ENCODE measurements at places on chromosomes 1 and 21.

GRCh38 chr1:180117764-180118116 lies 36.9 kb upstream of the QSOX1 start:
- DNase-seq, result peak; percentile 45

DNA sequence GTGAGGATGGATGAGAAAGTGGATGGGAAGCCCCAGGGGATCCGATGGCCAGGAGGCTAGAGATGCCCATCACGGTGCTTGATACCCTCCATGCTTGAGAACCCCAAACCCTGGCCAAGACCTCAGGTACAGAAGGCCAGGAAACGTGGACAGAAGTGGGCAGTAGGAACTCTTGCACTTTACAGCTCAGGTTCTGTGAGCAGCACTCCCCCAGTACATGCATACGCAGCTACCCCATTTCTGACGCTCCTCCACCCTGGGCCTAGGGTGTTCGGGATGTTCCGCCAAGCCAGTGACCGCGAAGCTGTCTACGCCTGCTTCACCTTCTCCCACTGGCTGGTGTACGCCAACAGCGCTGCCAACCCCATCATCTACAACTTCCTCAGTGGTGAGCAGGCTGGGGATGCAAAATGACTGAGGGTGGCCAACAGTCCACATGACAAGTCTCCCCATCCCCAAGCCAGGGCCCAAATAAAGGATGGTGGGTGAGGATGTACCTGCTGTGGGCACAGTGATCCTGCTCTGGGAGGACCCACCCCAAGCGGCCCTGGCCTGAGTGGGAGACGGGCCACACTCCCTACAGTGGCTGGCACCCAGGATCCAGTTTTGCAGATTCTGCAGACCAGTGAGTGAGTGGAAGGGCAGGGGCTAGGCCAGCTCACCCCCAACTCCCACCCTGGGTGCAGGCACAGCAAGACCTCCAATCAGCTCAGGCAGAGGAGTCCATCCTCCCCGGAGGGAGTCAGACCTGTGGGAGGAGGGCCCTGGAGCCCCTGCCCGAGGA lies 7.4 kb downstream of the HCRTR1 start:
- DNase-seq, result no peak

DNA sequence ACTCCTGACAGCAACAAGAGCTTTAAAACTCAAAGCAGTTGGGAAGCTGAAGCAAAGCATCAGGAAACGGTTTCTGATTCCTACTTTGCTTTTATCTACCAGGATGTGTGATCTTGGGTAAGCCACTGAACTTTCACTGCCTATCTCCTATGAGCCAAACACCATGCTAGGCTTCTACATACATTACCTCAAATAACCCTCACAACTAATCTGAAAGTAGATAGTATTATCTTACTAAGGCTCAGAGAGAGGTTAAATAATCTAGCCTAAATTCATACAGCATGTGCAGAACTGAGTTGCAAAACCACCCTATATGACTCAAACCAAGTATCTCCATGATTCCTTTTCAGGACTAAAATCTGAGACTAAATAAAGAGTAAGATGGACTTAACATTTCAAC lies 83.8 kb downstream of the EVI5 start:
- peak; percentile 12 for DNase-seq

- no peak for DNase-seq
Observed at GRCh38 chr1:173917149-173917548, at the start of gene SERPINC1. Gene SERPINC1 (minus strand): TSS chr1:173917327. CDS start chr1:173917259, 68 bp downstream.

GRCh38 chr1:37325010-37325409 lies 149.4 kb upstream of the ZC3H12A start:
- DNase-seq, result no peak

DNA sequence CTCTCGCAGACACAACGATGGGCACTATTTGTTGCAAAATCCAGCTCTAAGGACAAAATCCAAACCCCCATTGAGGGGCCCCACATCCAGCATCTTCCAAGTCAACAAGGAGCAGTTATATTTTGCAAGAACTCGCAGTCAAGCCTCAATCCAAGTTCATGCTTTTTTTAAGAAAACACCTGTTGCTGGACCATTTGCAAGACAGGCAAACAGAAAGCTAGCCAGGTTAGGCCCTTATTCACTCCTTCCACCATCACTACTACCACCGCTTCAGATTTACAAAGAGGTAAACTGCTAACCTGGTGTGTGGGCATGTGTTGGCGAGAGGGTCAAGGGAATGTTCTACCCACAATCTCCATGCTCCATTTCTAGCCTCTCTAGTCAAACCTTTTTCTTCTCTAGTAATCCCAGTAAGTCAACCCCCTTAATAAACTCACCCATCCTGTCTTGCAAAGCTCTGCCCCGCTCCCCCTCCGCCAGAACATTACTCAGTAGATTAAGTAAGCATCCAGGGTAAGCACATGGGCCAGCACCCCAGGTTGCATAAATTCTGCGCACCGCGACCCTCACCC lies 703 bp downstream of the ERI3 start:
- peak; percentile 13 for DNase-seq

DNA sequence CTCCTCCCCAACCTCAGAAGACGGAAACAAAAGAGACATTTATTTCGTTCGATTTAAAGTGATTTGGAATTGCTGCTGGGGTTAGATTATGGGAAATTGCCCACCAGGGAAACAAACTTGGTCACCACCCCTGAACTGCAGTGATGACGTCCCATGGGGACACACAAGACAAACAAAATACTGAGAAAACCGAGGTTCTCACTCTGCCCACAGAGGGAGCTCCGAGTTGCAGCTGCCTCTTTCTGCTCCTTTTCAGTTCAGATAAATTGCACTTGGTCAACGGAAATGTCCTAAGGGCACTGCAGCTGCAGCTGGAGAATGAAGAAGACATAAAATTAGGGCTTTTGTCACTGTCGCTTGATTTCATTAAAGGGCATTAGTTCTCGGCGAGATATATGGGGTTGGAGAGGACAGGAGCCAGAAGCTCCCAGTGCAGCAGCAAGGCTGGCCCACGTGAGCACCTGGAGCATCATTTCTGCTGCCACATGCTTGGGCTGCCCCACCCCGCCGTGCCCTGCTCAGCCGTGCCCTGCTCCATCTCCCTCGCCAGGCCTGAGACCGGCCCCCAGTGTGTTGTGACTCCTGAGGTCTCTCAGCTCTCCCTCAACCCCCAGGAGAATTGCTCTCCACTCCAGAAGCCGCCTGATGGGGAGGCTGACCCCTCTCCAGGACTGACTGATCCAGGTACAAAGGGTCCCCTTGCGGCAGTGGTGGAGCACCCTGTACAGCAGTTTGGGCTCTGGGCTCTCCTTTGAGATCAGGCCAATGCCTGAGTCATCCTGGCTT lies 231.7 kb upstream of the AJAP1 start:
- DNase-seq, result no peak

DNA sequence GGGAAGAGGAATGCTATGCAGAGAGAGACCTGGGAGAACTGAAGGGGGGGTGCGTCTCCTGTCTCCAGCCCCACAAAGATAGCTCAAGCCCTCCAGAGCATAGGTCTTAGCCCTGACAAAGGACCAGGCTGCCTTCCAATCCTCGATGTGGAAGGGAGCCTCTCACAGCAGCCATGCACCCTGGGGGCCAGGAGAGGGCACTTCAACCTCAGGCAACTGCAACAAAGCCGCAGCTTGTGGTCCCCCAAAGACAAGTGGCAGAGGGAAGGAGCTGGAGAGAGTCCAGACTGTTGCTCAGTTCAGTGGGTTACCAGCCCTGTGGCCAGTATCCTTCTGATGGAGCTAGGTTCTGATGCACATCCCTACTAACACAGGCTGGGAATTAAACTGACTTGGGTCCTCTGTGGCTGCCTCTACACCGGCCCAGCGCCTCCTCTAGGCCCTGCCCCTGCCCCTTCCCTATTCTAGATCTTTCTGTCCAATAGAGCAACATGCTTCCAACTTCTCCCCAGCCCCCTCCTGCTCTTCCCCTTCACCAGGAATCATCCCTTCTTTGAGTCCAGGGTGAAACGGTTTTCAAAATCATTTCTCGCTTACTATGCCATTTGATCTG lies 100.7 kb upstream of the SPATA6 start:
- peak; percentile 24 for DNase-seq

GRCh38 chr1:28074892-28075511 lies 13.4 kb downstream of the EYA3 start:
- no peak for DNase-seq

DNA sequence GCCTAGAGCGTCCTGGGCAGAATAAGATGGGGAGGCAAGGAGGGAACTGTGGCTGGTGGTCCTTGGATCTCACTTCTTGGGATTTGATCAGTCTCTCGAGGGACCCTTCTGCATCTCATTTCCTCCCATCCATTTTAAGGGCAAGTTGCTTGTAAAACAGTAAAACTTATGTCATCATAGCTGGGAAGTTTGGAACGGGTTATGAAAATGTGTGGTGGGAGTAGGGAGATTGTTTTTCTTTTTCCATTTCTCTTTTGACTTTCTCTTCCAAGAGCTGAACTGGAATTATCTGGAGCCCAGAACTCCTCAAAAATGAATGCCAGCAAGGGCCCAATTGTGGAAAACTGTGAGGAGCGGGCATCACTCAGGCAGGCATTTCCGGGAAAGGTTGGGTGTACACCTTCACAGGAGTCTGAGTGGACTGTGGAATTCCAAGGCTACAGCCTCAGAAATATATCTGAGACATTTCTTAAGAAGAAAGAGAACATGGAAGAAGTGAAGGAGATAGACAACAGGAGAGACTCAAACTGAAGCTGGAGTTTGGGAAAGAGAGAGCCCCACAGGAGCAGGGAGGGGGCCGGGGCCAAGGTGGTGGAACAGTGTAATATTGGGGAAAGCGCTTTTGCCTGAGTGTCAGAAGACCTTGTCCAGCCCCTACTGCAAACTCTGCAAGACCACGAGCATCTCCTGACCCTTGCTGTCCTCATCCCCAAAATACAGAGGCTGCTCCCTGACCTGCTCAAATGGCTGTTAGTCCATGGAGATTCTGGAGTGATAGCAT lies 185.1 kb downstream of the FOXD2 start:
- DNase-seq, result no peak

- DNase-seq, result no peak
Observed at GRCh38 chr1:30446508-30446907, 276.9 kb downstream of the MATN1 start.

DNA sequence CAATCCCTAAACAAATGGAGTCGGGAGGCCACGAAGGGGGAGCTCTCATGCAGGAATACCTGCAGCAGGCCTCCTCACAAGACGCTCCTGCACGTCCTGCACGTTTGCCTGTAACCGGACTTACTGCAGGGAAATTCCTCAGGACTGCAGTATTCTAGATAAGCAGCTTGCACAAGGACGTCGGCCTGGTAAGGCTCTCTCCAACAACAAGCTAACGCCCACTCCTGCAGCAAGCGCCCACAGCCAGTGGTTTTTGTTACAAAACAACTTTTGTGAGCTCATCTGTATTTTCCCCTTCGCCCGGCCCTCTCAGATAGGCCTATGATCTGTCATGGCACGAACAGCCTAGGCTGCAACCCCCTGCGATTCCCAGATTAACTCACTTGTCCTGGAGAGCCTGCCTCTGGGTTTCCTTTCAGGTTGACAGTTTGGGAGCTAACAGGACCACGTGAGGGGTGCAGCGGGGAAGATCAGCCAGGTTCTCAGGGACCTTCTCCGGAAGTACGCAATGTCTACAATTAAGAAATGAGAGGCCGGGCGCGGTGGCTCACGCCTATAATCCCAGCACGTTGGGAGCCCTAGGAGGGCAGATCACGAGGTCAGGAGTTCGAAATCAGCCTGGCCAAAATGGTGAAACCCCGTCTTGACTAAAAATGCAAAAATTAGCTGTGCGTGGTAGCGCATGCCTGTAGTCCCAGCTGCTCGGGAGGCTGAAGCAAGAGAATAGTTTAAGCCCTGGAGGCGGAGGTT lies 921 bp upstream of the MIB2 start:
- peak; percentile 56 for DNase-seq

- no peak for DNase-seq
Observed at GRCh38 chr1:67058761-67059160, 4.8 kb upstream of the SLC35D1 start.

GRCh38 chr1:223515926-223516325 lies 122.7 kb downstream of the CCDC185 start:
- DNase-seq, result no peak

- DNase-seq, result no peak
Observed at GRCh38 chr1:41661428-41662060, 177.1 kb upstream of the EDN2 start.

DNA sequence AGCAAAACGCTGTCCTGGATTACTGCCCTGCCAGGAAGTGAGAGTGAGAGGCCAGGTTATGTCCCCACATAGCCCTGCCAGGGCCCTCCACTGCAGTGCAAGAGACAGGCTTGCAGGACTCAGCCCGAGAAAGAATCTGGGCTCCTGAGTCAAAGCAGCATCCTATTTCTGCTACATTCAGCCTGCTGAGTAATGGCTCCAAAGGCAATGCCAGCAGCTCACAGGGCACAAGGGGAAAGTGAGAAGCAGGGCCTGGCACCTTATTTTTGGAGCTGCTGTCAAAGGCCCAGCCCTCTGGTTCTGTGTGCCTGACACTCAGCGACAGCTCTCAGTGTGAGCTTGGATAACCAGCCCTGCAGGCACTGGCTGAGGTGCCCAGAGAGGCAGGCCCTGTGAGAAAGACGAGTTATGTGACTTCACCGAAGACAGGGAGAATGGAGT lies 83.9 kb downstream of the DTL start:
- no peak for DNase-seq

DNA sequence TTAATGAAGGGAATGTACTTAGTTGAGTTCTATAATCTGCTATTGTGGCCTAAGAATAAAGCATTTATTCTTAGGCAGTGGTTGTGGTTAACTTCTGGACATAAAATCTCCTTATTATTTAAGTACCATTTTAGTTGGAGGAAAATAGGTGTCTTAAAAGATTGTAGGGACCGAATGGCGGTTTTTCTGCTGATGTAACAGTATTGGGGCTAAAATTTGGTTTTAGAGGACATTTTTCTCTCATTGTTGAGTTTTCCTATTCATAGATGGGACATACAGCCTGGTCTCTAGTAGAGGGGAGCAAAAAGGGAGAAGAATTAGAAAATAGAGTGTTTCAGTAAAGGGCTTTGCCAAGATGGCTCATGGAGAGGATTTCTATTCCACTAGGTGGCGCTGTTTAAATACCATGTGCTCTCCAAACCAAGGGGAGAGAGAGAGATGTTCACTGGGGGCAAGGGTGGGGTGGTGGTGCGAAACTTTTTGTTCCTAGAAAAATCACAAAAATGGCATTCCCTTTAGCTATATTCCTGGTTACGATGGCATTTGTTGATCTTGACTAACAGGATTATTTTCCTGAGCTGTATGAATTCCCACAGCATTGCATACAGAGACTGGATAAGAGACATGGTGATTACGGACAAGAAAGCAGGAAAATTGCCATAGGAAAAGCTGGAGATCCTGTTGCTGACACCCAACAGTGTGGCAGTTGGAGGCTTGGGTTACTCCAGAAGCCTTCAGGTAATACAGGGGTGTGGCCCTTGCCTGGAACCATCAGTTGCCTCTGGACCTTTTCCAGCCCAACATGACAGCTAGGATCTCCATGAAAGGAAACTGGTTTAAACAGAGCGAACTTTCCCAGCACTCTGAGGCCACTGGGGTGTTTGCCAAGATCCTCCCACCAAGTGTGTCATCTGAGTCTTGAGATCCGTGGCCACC lies 18.2 kb upstream of the FCGR2A start:
- no peak for DNase-seq

DNA sequence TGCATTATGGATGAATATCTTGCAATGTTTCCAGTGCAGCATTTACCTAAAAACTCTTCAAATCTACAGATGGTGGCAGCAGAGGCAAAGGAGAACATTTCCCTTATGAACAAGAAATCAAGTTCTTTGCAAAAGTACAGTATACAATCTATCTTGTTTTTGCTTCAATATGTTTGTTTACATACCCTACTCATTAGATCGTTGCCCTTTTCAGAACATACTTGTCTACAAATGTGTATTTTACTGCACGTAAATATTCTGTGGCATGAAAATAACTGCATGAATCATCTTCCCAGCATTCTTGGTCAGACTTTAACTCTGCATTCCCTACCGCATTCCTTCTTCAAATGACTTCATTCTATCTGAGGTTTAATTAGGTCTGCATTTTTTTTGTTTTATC lies 212.7 kb downstream of the ZP4 start:
- DNase-seq, result no peak
